ENCODE measurements at places on chromosomes 7 and 10.

GRCh38 chr7:1313613-1314012 is 80.9 kb downstream of the UNCX start:
- DNase-seq: no peak

DNA sequence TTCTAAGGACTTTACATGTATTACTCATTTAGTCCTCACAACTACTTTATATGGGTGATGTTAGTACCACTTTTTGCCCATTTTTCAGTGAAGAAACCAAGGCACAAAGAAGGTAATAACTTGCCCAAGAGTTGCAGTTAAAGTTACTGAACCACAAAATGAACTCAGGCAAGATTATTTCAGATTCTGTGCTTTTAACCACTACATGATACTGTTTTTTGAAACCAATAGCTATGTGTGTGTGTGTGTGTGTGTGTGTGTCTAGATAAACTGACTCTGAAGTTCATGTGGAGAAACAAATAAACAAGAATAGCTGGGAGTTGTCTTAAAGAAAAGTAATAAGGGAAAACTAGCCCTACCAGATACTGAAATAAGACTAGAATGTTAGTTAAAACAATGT is 60.8 kb upstream of the OIT3 start:
- no peak for DNase-seq

DNA sequence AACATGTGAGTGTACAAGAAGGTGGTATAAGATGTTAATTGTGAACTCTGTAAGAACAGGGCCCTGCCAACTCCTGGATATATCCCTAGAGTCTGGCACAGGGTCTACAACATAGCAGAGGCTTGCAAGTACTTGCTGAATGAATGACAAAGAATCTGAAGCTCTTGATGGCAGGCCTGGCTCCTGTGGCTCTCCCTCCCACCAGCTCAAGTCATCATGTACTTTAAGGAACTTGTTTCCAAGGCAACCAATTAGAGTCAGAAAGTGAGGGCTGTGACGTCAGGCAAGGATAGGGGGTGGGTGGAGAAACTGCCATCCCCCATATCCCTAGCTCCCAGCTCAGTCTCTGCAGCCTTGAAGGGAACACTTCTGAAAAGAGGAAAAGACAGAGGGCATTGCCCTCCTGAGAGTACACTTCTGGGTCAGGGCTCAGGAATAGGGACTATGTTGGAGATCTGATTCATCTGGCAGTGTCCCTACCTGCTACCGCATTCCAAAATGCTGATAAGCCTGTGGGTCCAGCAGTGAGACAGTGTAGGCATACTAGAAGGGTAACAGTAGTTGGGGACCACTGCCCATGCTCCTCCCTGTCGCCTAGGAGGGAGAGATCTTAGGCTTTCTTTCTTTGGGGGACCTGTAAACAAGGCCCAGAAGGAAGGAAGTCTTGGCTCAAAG is 34.6 kb upstream of the BTRC start:
- no peak for DNase-seq

DNA sequence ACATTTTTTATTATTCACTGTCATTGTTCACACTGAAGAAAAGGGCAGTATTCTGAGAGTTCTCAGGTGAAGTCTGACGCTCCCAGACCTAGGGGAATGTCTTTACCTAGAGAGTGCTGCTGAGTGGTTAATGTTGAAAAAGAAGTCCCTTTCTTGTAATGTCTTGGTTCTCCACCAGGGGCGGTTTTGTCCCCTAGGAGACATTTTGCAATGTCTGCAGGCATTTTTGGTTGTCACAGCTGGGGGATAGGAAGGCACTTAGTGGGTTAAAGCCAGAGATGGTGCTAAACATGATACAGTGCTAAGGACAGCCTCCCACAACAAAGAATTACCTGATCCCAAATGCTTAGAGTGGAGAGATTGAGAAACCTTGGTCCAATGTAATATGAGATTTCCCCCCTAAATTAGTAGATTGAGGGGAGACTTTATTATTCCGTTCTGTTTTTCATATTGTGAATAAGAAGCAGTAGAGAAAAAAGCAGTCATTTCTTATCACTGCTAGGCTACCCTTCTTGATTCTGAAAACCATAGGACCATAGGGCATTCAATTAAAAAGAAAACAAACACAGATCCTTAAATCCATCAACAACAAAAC is 13.1 kb downstream of the UMAD1 start:
- peak; percentile 34 for DNase-seq

DNA sequence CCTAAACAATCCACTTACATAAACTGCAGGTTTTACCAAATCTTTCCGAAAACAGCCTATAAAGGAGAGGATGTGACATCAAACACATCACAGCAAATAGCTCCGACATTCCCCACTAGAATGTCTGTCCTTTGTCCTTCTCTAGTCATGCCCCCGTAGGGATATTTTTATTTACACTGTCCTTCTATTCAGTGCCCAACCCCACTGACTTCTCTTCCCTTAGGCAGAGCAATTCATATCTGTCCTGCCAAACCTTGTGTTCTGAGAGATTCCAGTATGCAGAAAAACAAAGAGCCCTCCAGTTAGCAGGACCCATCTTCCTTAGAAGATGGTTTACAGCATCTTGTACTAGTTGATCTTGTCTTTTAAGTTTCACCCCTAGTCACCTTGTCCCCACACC is 5.4 kb upstream of the GLI3 start:
- DNase-seq: no peak

- DNase-seq: no peak
Observed at GRCh38 chr7:3951316-3952055, 650.4 kb downstream of the SDK1 start.

- no peak for DNase-seq
Observed at GRCh38 chr10:38147686-38148085, 53.5 kb downstream of the ZNF37A start.

DNA sequence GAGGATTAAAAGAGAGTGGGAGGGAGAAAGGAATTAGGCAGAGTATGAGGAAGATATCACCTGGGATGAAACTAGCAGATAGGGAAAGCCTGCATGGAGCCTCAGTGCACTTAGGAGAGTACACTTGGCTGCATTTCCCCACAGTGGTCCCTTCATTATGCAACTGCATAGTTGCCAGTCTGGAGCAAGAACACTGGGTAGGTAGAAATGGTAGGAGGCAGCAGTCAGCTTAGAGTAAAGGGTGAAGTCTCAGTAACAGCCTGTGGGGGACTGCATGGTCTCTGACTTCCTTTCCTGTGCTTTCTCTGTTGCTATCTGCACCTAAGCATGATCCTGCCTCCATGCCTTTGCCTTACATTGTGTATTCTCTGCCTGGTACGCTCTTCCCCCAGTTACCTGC is 14.0 kb upstream of the PCGF5 start:
- DNase-seq: no peak

DNA sequence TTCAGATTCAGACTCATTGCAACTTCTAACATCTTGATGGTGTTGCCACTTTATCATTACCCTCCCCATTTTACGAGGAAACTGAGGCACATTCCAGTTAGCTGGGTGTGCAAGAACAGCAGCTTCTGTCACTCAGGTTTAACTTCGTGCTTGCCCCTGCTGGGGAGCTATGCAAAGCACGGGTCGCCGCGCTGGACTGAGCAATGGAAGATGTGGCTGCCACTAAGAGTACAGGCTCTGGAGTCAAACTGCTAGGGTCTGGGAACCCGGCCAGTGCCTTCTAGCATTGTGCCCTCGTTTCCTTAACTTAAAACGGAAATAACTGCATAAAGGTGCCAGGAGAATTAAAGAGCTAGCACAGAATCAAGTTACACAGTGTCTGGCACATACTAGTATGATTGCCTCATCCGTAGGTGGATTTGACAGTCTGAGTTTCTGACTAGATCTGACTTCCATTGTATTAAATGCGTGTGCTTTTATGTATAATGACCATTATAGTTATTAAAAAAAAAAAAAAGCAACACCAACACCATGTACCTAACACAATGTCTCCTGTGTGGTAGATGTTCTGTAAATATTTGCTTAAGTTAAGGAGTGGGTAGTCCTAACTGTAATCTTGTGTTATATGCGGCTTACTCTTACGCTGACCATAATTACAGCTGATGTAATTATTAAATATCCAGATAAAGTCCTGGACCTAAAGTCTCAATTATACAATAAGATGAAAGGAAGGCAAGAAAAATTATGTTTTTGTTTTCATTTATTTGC is 842 bp downstream of the ZNF22 start:
- DNase-seq: peak; percentile 25

- no peak for DNase-seq
Observed at GRCh38 chr7:55420530-55420929, 55.4 kb downstream of the LANCL2 start.

DNA sequence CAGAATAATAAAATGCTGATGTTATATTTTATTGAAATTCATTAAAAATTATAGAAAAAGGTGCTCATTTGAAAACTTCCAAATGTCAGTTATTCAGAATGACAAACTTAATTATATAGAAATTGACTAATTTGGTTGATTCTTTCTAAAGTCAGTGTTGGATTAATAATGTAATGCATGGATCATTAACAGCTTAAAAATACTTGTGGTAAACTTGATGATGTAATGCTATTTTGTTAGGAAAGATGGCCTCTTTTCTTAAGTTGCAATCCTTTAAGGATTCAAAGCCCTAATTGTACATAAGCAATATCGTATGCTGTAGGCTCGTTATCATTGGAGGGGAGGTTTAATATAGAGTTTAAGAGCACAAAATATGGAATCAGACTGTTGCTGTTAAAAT is 141.2 kb downstream of the ZEB1 start:
- no peak for DNase-seq

GRCh38 chr10:94521276-94522250 is 24.0 kb upstream of the HELLS start:
- DNase-seq: no peak

DNA sequence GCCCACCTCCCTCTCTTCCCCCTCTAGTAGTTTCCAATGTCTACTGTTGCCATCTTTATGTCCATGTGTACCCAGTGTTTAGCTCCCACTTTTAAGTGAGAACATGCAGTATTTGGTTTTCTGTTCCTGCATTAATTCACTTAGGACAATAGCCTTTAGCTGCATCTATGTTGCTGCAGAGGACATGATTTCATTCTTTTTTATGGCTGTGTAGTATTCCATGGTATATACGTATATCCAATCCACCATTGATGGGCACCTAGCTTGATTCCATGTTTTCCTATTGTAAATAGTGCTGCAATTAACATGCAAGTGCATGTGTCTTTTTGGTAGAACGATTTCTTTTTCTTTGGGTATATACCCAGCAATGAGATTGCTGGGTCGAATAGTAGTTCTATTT is 170.4 kb downstream of the NOC3L start:
- DNase-seq: no peak

GRCh38 chr7:64871761-64872160 is 31.3 kb upstream of the ZNF273 start:
- no peak for DNase-seq

GRCh38 chr10:11742009-11742778 is at the start of gene ECHDC3:
TSS of gene ECHDC3 (plus strand) at chr10:11742382. CDS start at chr10:11742577, 195 bp downstream.
- peak; percentile 46 for DNase-seq

- DNase-seq: no peak
Observed at GRCh38 chr10:79401015-79401921, 44.2 kb downstream of the ZCCHC24 start.

GRCh38 chr10:60139798-60140566 is 233.6 kb upstream of the CCDC6 start:
- no peak for DNase-seq

DNA sequence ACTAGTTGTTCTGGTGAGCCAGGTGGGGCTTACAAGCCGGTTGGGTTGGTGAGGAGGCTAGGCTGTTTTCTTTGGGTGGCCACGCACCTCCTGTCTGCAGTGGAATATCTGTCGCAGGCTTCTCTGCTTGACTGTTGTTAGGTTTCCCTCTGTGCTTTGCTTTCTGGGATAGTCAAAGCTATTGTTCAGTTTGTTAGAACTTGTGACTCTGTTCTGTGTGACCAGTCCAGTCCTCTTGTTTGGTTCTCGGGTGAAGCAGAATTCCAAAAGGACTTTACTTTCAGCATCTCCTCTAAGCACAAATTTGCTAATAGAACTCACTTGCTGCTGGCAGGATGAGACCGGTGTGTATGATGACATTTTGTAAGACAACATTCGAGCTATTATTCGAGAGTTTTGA is 105.3 kb downstream of the CREB5 start:
- no peak for DNase-seq

DNA sequence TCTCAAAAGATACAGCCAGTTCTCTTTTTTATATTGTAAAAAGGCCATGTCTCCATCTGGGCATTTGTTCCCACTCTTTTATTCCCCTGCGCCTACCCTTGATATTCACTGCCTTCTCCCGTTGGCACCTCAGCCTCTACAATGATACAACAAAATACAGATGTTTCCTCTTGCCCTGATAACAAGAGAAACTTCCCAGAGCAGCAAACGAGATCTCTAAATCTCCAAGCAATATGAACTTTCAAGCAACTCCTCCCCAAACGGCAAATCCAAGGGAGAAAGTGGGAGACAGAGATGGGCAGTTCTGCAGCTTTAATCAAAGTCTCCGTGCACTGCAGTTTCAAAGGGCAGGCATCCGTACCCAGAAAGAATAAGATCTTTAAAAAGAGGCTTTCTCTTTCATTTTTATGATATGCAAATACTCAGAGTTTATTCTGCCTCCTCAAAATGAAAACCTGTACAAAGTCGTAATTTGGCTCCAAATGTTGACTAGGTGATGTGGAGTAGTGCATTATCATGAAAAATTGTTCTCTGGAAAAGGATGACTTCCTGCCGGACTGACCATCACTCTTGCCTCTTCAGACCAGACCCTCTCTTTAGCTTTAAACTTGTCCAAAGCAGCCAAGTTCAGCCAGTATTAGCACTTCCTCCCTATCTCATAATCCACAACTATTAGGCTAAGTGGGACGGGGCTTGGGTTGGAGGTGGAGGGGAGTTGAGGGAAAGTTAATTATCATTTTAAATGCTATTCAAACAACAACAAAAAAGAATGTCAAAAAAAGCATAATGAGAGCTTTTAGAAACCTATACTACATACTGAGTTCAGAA is 682 bp downstream of the HGF start:
- no peak for DNase-seq

DNA sequence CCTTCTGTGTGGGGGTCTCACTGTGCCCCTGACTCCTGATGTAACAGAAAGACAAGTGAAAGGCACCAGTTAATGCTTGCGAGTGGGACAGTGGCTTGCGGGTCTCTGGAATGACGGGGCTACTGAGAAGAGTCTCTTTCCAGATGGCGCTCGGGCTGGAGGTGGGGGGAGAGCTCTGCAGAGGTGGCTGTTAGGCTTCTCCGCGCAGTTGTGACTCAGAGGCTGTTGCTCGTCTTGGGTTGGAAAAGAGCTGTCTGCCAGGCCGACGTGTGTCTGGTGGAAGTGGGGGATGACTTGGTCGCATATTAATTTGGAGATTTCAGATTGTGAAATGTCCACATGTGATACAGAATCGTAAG is 27.9 kb upstream of the SH2B2 start:
- DNase-seq: no peak

DNA sequence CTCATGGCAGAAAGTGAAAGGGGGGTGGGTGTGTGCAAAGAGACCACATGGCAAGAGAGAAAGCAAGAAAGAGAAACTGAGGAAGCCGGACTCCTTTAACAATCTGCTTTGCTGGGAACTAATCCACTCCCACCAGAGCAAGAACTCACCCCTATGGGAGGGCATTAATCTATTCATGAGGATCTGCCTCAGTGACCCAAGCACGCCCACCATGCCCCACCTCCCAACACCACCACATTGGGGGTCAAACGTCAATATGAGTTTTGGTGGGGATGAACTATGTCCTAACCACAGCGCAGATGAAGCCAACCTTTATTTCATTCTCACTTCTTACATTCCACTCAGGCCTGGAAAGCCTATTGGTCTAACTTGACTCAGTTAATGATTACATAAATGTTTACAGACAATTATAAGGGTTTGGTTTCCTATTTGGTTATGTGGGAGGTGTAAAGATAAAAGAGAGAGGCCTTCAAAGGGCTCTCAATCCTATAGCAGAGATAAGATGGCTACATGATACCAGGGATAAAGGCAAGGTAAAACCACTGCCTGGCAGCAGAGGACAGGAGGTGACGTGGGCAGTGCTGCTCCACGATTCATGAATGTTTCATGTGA is 601.8 kb downstream of the PARD3 start:
- DNase-seq: no peak
